Left ventricle myocardium inferior (tissue), 1 donor: ENCODE measurements at places on chromosomes 12 and 14. TPM values are rescaled to one million over a fixed set of nuclear protein-coding genes. Genes with fewer than 3 reads are reported as not detected.

Gene ANKRD33
- not detected for total RNA-seq

Gene PTCSC3
- total RNA-seq: not detected

Gene SMIM41
- total RNA-seq: 0.30 TPM

Gene KLHL42
- 5.5 TPM for total RNA-seq

Gene ADGRD1
- 99.5 TPM for total RNA-seq

Gene CD69
- 0.25 TPM for total RNA-seq

Gene MOAP1
- 61.1 TPM for total RNA-seq

Gene CLEC4C
- total RNA-seq: not detected

DNA sequence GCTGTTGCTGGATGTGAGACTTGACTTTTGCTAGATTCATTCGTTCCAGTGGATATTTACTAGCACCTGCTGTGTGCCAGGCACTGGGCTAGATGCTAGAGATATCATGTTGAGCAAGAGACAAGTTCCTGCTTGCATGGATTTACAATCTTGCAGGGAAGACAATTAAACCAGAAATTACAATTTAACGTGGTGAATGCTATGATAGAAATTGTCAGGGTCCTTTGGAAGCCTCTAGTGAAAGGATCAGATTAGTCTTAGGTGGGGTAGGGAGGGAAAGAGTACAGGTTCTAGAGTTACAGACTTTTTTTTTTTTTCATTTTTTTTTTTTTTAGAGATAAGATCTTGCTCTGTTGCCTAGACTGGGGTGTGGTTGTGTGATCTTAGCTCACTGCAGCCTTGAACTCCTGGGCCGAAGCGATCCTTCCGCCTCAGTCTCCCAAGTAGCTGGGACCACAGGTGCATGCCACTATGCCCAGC lies 36.7 kb downstream of the SPATS2 start:
- no peak for DNase-seq

GRCh38 chr14:102490456-102490855 lies 19.1 kb downstream of the ANKRD9 start:
- DNase-seq: no peak

DNA sequence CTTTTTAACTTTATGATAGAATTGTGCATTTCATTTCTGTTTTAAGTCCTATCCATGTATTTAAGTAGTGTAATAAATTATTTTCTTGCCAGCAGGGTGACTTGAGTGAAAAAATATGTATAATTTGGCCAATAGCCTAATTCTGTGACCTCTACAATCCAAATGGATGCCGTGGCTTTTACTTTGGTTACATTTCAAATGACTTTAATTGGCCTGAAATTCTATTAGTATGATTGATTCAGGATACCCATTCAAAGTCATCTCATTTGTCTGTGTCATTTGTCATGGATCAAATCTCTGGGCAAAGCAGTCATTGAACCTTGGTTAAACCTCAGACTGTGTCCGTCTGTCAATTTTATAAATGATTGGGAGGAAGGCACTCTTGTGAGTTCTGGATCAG lies 29.6 kb downstream of the CRADD start:
- no peak for DNase-seq

DNA sequence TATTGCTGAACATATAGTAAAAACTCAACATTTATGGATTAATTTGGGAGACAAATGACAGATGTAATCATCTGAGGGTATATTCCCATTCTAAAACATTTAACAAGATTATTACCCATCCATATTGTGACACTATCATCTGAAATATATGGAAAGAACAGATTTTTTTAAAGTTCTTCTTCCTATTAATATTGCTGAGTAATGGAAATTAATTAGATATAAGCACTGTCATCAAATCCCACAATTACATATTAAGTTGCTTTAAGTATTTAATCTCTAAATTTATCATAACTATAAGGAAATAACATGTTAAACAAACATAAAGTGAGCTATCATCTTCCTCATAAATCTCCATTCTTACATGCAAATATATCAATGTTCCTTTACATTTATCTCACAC lies 22.0 kb downstream of the EML5 start:
- no peak for DNase-seq

DNA sequence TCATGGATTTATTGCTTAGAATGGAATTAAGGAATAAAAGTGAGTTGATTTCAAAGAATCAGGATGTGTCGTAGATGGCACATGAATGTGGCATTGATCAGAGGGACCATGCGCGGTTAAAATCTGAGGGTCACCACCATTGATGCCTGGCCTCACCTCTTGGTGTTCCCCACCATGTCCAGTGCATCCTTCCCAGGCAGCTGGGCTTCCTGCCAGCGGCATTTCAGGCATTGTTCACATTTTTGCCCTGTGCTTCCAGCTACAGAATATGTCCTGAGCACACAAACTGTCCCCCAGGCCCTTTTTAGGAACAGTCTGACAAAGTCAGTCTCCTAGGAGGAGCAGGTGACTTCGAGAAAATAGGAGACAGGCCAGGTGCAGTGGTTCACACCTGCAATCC lies 42.0 kb upstream of the TSPAN9 start:
- DNase-seq: no peak

DNA sequence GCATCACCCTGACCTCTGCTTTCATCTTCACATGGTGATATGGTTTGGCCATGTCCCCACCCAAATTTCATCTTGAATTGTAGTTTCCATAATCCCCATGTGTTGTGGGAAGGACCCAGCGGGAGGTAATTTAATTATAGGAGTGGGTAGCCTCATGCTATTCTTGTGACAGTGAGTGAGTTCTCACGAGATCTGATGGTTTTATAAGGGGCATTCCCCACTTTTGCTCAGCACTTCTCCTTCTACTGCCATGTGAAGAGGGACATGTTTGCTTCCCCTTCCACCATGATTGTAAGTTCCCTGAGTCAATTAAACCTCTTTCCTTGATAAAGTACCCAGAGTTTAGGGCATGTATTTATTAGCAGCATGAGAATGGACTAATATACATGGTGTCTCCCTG lies 38.2 kb downstream of the TMBIM6 start:
- DNase-seq: no peak
